ENCODE measurements at places on chromosomes 16 and 17. TPM values are rescaled to one million over a fixed set of nuclear protein-coding genes. Genes with fewer than 3 reads are reported as not detected.

GRCh38 chr17:3511852-3512504 is 36.2 kb downstream of the ASPA start:
- no peak for DNase-seq
- no peaks in the 10 kb centered on the region for H3K27me3 ChIP-seq
- H3K4me1 ChIP-seq = no peaks in the 10 kb centered on the region
- no peak overlapping the region for H3K4me3 ChIP-seq

DNA sequence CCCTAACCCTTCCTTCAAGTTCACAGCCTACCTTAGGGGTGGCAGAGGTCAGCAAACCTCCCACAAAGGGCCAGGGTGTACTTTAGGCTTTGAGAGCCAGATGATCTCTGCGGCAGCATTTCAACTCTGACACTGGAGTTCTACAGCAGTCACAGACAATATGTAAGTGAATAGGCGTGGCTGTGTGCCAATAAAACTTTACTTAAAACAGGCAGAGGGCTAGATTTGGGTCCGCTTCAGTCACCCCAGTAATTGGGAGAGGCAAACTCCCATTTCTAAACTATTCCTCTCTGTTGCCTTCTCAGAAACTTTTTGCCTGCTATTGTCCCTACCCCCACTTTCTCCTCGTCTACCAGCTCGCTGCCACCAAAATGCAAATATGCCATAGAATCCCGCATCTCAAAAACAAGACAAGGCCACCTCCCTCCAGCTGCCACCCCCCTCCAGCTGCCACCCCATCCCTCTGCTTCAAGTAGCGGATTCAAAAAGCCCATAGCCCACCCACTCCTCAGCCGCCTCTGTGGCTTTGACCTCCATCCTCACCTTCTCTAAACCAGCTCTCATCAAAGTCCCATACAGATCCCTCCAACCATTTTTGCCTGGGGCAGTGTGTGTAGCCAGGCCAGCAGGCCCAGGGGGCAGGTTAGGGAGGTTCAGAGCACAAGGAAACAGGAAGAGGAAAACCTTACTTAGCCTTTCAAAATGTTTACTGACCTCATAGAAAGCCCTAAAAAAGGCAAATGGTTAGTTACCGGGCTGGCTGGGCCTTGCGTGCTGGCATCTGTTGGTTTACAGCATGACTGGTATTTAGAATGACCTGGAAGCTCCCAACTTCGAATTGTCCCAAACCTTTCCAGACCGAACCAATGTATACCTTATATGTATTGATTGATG is 19.9 kb upstream of the DNAH17 start:
- peaks cover 5% of the 10 kb centered on the region for H3K4me1 ChIP-seq
- DNase-seq = no peak

GRCh38 chr17:30808785-30809286 is 15.7 kb downstream of the CRLF3 start:
- H3K27ac ChIP-seq = no peak overlapping the region
- peaks cover 3% of the 10 kb centered on the region for H3K36me3 ChIP-seq
- H3K4me3 ChIP-seq = no peak overlapping the region
- H3K27me3 ChIP-seq = no peaks in the 10 kb centered on the region
- H3K4me1 ChIP-seq = peaks cover 12% of the 10 kb centered on the region
- DNase-seq = no peak

SEZ6 gene
- not detected for total RNA-seq

MILR1 gene
- 9.8 TPM for total RNA-seq

SLC52A1 gene
- total RNA-seq = not detected

GRCh38 chr16:58620396-58620795 is 9.2 kb downstream of the CNOT1 start:
- H3K4me1 ChIP-seq = no peaks in the 10 kb centered on the region
- no peak for DNase-seq
- H3K36me3 ChIP-seq = peaks cover 84% of the 10 kb centered on the region

- peaks cover 32% of the 10 kb centered on the region for H3K4me1 ChIP-seq
- H3K36me3 ChIP-seq = peaks cover 17% of the 10 kb centered on the region
- DNase-seq = no peak
- no peak overlapping the region for H3K4me3 ChIP-seq
Measured at GRCh38 chr16:67111951-67112444, 2.3 kb downstream of the PHAF1 start.

- peaks cover 14% of the 10 kb centered on the region for H3K4me1 ChIP-seq
- H3K27me3 ChIP-seq = no peaks in the 10 kb centered on the region
- DNase-seq = peak; percentile 77
- peak overlapping the region; percentile 16 for H3K4me3 ChIP-seq
Measured at GRCh38 chr17:75845058-75845711, 981 bp upstream of the UNC13D start.

RSL1D1 gene
- 302 TPM for total RNA-seq

GRCh38 chr17:8940866-8941471 is 24.5 kb downstream of the PIK3R5 start:
- H3K4me1 ChIP-seq = no peaks in the 10 kb centered on the region
- H3K27me3 ChIP-seq = no peaks in the 10 kb centered on the region
- H3K36me3 ChIP-seq = no peaks in the 10 kb centered on the region
- DNase-seq = no peak
- no peak overlapping the region for H3K27ac ChIP-seq
- H3K4me3 ChIP-seq = no peak overlapping the region

- no peaks in the 10 kb centered on the region for H3K4me1 ChIP-seq
- DNase-seq = no peak
- H3K27me3 ChIP-seq = peaks cover 40% of the 10 kb centered on the region
- H3K4me3 ChIP-seq = peak overlapping the region; percentile 66
- no peaks in the 10 kb centered on the region for H3K36me3 ChIP-seq
Measured at GRCh38 chr17:38605411-38605840, 326 bp downstream of the SRCIN1 start.

- DNase-seq = no peak
- no peak overlapping the region for H3K4me3 ChIP-seq
- H3K27me3 ChIP-seq = no peaks in the 10 kb centered on the region
- no peak overlapping the region for H3K27ac ChIP-seq
Measured at GRCh38 chr16:78390508-78391324, 291.3 kb downstream of the WWOX start.

DNAI2 gene
- not detected for total RNA-seq

DNA sequence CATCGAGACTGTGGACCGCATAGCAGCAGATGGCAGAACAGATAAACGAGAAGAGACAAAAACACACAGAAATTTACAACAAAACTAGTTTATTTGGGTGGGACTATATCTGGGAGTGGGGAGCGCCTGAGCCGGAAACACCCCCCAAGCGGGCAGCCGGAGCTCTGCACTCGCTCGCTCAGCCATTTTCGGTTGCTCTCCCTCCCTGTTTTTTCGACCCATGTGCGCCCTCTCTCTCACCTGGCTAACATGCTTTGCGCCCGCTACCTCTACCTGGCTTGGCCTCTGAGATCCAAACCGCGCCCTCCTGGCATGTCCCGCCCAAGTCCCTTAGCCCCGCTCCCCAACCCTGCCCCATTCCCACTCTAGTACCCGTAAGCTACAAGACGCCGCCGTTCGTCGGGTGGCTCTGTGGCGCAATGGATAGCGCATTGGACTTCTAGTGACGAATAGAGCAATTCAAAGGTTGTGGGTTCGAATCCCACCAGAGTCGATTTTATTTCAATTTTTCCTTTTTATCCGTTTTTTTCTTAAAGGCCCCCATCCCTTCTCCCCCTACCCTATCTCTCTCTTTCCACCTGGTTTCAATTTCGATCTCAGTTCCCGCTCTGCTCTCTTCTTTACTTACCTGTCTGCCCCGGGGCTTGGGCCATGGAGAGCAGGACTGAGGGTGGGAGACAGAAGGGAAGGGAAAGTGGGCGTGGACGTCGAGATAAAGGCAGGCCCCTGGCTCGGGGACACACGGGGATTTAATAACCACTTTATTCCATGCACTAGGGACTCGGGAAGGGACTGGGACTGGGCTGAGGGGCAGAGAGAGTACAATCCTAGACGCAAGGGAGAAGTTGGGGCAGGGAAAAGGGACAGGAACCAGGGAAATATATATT is 2.4 kb upstream of the ALOXE3 start:
- no peaks in the 10 kb centered on the region for H3K27me3 ChIP-seq
- peak overlapping the region; percentile 77 for H3K4me3 ChIP-seq
- peak overlapping the region; percentile 98 for H3K27ac ChIP-seq
- H3K36me3 ChIP-seq = peaks cover 42% of the 10 kb centered on the region

GRCh38 chr16:54946909-54947308 is 16.2 kb downstream of the IRX5 start:
- no peaks in the 10 kb centered on the region for H3K27me3 ChIP-seq
- peak overlapping the region; percentile 49 for H3K27ac ChIP-seq
- H3K4me3 ChIP-seq = no peak overlapping the region
- H3K4me1 ChIP-seq = peaks cover 8% of the 10 kb centered on the region
- peaks cover 5% of the 10 kb centered on the region for H3K36me3 ChIP-seq

SOX15 gene
- total RNA-seq = 34.4 TPM

GRCh38 chr17:4970273-4970672 is 2.7 kb upstream of the SPAG7 start:
- peaks cover 50% of the 10 kb centered on the region for H3K36me3 ChIP-seq
- no peak overlapping the region for H3K4me3 ChIP-seq
- peaks cover 19% of the 10 kb centered on the region for H3K4me1 ChIP-seq
- no peak overlapping the region for H3K27ac ChIP-seq
- H3K27me3 ChIP-seq = no peaks in the 10 kb centered on the region

AATK gene
- 0.59 TPM for total RNA-seq

- H3K36me3 ChIP-seq = no peaks in the 10 kb centered on the region
- peaks cover 57% of the 10 kb centered on the region for H3K27me3 ChIP-seq
- no peaks in the 10 kb centered on the region for H3K4me1 ChIP-seq
- DNase-seq = no peak
- H3K27ac ChIP-seq = no peak overlapping the region
- no peak overlapping the region for H3K4me3 ChIP-seq
Measured at GRCh38 chr17:73550556-73550955, 93.7 kb downstream of the SDK2 start.

- H3K27me3 ChIP-seq = no peaks in the 10 kb centered on the region
- no peak for DNase-seq
- no peak overlapping the region for H3K27ac ChIP-seq
- H3K4me1 ChIP-seq = peaks cover 4% of the 10 kb centered on the region
Measured at GRCh38 chr16:85631802-85632393, 18.8 kb downstream of the GSE1 start.

GRCh38 chr17:27743281-27743885 is 56.9 kb downstream of the NOS2 start:
- no peak for DNase-seq
- no peaks in the 10 kb centered on the region for H3K4me1 ChIP-seq
- H3K27me3 ChIP-seq = no peaks in the 10 kb centered on the region
- no peaks in the 10 kb centered on the region for H3K36me3 ChIP-seq
- no peak overlapping the region for H3K27ac ChIP-seq

MPP3 gene
- 18.7 TPM for total RNA-seq

DNA sequence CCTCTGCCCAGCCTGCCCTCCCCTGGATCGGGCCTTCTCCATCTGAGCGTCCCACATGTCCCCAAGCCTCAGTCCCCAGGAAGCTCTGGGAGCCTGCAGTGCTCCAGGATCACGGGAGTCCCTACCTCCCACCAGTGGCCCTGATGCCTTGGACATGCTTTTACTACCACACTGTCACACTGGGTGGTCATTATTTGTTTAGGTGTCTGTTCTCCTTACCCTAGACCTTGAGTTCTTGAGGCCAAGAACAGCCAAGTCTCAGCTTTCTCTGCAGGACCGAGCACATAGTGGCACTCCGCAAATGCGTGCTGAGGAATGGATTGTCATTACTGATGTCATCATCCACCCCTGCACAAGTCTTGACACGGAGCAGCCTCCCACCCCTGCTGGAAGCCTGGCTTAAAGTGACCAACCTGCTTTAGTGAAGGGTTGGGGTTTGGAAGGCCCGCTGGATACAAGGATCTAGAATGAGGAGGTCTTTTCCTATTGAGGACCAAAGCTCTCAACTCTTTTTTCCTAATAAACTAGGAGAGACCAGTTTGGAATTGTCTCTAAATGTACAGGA is 132.9 kb upstream of the CRHR1 start:
- H3K27ac ChIP-seq = no peak overlapping the region
- no peaks in the 10 kb centered on the region for H3K4me1 ChIP-seq
- peaks cover 6% of the 10 kb centered on the region for H3K36me3 ChIP-seq
- no peak overlapping the region for H3K4me3 ChIP-seq
- H3K27me3 ChIP-seq = peaks cover 65% of the 10 kb centered on the region

DNA sequence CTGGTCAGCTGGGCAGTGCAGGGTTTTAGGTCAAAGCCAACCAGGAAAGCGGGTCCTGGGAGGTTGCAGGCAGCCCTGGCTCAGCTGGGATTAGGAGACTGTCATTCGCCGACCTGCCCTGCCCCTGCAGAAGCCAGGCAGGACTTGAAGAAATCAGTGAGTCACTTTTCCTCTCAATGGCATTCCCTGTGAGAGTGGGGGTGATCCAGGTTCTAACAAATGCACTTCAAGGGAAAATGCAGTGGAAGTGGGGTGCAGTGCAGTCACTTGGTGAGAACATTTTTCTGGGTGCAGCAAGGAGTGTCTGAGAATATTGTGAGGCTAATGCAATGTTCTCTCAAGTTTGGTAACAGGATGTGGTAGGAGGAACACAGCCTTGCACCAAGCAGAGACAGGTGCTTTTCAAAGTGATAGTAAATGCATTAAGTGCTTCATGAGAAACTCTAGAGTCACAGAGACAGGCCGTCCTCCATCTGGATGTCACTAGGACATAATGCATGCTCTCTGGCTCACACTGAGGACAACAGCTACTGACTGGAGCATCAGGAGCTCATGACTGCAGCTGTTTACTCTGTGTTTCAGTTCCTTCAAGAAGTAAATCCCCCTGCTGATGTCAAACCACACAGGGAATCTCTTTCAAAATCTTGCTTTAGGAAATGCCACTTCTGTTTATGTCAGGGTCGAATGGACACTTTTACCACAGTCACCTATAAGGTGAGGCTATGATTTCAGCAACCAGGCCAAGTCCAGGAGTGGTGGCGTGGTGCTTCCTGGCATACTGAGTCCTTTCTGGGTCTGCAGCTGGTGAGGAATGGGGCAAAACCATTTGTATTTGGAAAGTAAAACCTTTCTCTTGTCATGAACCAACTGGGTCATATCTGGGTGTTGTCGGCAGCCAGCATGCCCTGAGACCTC is 16.7 kb downstream of the CDK5R1 start:
- no peak overlapping the region for H3K4me3 ChIP-seq
- no peaks in the 10 kb centered on the region for H3K27me3 ChIP-seq
- H3K36me3 ChIP-seq = no peaks in the 10 kb centered on the region
- peaks cover 22% of the 10 kb centered on the region for H3K4me1 ChIP-seq

- H3K4me1 ChIP-seq = no peaks in the 10 kb centered on the region
- H3K27me3 ChIP-seq = no peaks in the 10 kb centered on the region
- H3K27ac ChIP-seq = no peak overlapping the region
Measured at GRCh38 chr17:77210946-77211541, 70.3 kb downstream of the SEC14L1 start.

ENGASE gene
- total RNA-seq = 40.3 TPM

GRCh38 chr16:47604306-47604705 is 143.2 kb downstream of the PHKB start:
- no peak overlapping the region for H3K27ac ChIP-seq
- no peaks in the 10 kb centered on the region for H3K4me1 ChIP-seq
- H3K27me3 ChIP-seq = no peaks in the 10 kb centered on the region
- H3K4me3 ChIP-seq = no peak overlapping the region
- peaks cover 27% of the 10 kb centered on the region for H3K36me3 ChIP-seq
- no peak for DNase-seq

GRCh38 chr17:21686165-21687015 is 5.9 kb upstream of the KCNJ18 start:
- H3K4me1 ChIP-seq = peaks cover 6% of the 10 kb centered on the region
- no peak for DNase-seq
- H3K4me3 ChIP-seq = no peak overlapping the region
- no peaks in the 10 kb centered on the region for H3K36me3 ChIP-seq
- H3K27ac ChIP-seq = no peak overlapping the region
- no peaks in the 10 kb centered on the region for H3K27me3 ChIP-seq

LGALS9 gene
- 0.54 TPM for total RNA-seq

Measured in MCF 10A (cell line).